Kidney (tissue), 22 donors: ENCODE measurements at places on chromosomes 6 and 20. TPM values are rescaled to one million over a fixed set of nuclear protein-coding genes. Genes with fewer than 3 reads are reported as not detected.

DNA sequence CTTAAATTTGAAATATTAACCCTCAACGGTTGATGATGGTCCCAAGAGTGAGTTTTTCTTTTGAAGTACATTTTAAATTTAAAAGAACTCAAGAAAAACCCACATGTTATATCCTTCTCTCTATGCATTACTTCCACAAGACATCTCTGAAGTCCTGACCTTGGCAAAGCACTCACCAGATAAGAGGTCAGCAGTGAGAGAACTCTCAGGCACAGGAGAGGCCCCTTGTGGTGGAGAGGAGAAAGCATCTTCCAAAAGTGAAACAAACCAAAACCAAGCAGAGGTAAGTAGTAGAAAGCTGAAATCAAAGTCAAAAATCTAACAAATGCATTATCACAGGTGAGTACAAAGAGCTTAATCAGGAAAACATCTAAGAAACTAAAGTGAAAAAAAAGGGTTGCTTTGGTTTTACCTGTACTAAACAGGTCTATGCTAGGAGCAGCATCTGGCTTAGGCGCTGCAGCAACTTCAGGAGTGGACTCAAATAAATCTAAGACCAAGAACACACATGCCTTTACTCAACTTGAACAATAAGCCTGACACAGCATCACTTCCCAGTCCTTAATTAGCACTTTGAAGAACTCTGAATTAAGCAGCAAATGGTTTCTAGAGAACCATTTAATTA is 80.5 kb downstream of the PRSS35 start:
- DNase-seq: no peak

DNA sequence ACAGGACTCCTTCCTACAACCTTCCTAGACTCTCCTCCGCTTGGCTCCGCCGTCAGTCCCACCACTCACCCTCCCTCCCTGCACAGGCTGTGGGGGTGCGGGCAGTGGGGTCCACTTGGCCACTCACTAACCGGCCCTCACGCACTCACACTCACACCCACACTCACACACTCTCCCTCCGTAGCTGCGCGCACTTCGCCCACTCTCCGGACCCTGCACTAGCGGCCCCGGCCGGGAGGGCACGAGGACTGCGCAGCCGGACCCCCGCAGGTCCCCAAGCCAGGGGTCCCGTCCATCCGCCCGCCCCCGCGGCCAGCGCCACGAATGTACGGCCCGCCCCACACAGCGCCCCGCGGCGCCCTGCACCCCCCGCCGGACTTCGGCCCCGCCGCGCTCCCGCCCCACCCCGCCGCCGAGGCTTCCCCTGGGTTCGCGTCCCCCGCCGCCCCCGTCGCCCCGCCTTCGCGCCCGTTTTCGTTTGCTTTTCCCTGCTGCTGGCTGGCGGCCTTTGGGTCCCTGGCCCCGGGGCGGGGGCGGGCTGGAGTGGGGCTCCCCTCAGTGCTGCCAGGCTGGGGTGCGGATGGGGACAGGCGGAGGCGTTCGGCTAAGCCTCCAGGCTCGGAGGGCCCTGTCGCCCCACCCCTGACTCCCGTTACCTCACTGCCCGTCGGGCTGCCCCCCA is 23.0 kb upstream of the SLC22A7 start:
- DNase-seq: peak; percentile 54

Gene PEX3
- 31.7 TPM for polyA plus RNA-seq

- DNase-seq: no peak
These were observed 159.8 kb upstream of the LAMP5 start for GRCh38 chr20:9354579-9354978.

- no peak for DNase-seq
These were observed 30.6 kb upstream of the HLA-DQB1 start for GRCh38 chr6:32697031-32697430.

GRCh38 chr20:20051767-20052073 is 546 bp downstream of the CRNKL1 start:
- DNase-seq: no peak

Gene PSMA7
- polyA plus RNA-seq: 315 TPM
